ENCODE measurements at places on chromosomes 3 and 15.

GRCh38 chr3:186070996-186071395 is 37.9 kb downstream of the ETV5 start:
- no peak for DNase-seq

DNA sequence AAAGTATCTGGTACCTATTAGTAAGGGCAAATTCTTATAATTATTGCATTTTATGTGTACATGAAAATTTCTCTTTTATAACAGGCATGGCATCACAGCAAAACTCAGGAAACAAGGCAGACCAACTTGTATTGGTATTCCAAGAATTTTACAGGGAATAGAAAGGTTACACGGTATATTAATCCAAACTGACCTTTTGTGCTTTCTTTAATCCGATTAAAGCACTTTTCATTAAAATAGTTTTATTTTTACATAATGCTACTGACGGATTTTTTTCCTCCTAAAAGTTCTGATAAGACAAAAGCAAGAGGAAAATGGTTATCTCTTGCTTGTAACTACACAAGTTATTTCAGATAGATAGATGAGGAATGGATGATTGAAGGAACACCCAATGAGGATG is 137.0 kb upstream of the SLCO3A1 start:
- no peak for DNase-seq

- no peak for DNase-seq
Observed at GRCh38 chr15:89377024-89377841, 42.6 kb upstream of the POLG start.

DNA sequence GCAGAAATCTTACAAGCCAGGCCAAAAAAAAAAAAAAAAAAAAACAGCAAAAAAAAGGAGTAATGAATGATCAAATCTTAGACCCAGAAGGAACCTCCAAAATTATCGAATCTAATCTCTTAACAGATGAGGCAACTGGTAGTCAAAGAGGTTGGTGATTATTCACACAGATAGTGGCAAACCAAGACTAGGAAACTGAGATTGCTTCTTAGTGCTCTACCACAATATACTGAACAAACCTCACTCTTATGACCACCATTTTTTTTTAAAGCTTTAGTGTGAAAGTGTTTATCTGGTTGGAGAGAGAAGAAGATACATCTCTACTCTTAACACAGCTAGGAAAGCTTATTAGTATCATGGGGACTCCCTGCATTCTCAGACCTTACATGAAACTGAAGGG is 17.3 kb downstream of the ATOSA start:
- DNase-seq, result no peak

DNA sequence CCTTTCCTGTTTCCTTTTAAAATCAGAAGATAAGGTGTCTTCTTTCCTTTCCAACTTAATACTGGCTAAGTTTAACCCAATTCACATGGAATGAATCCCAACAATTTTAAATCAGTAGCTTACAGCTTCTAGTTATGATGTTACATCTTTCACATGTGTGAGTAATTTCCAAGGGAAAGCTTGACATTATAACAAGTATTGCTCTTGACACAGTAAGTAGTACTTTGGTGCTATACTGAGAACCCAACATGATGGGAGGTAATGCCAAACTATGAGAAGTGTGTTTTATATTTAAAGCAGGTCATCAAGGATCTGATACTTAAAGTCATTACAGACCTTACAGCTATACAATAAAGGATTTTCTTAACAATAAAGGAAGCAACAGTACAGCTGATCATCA is 29.1 kb downstream of the RABL3 start:
- no peak for DNase-seq

DNA sequence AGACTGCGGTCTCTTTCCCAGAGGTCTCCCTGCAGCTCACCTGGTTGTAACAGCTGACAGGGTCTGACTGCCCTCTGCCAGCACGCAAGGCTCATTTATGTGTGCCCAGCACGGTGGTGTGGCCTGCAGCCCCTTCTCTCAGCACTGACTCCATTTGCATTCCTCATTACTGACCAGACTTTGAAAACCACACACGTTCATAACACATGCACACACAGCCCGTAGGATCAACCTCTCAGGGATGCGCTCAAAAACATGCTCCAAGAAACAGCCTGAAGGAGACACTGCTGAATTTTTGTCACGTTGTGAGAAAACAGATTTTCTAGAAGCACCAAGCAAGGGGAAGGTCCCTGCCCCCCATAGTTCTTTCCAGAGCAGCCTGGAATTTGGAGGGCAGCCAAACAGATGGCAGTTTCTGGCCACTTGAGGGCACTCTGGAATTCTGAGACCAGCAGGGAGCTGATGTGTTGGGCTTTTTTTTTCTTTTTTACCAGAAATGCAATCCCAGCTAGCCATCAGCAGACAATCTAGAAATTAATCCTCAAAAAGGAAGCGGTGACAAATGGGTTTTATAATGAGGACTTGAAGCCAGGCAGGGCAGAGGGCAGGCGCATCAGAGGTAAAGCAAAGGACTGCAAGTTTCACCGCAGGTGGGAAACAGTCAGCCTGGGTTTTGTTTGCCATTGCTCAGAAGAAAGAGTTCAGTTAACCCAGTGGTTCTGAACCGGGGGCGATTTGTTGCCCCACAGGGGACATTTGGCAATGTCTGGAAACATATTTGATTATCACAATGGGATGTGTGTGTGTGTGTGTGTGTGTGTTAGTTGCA is 170.5 kb upstream of the PROK2 start:
- no peak for DNase-seq

DNA sequence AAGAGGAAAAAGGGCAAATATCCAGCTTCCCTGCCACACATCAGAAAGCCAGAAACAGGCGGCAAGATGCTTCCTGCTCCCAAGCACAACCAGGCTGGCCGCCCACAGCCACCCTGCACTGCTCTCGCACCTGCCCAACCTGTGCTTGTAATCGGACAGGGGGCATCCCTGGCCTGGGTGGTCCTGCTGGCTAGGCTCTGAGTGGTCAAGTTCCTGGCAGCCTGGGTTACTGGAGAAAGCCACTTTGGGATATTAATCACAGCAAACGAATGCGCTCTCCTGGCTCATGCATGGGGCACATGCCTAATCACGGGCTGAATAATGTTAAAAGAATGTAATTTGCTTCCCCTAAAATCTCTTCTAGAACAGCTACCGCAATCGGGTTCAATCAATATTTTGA is 442.4 kb downstream of the MCTP2 start:
- no peak for DNase-seq

DNA sequence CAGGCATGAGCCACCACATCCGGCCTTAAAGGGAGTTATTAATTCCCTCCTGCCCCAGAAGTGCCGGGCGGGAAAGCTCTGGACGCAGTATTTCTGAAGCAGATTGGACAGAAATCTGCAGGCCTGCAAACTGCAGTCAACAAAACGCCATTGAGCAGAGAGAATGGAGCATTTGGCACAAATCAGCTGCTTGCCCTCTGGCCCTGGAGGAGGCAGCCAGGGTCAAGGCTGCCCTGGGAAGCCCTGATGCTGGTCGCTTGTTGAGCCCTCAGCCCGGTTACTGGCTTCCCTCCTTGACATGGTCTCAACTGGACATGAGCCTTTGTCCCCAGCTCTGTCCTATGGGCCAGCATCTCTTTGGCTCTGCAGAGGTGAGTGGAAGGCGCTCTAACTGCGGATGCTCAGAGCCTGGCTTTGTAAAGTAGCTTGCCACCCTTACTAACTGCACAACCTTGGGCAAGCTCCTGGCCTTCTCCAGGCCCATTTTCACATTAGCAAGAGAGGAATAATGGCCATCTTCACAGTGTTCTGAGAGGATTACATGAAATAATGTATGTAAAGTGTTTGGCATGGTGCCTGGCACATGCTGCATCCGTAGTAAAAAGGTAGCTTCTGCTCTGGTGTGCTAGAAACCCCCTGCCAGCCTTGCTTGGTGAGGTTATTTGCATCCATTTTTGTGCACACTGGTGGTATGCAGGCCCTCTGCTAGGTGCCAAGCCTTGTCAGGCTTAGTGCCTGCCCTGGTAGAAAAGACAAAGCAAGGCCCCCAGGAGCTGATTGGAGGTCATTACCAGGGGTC is 4.1 kb downstream of the SEMA4B start:
- no peak for DNase-seq

DNA sequence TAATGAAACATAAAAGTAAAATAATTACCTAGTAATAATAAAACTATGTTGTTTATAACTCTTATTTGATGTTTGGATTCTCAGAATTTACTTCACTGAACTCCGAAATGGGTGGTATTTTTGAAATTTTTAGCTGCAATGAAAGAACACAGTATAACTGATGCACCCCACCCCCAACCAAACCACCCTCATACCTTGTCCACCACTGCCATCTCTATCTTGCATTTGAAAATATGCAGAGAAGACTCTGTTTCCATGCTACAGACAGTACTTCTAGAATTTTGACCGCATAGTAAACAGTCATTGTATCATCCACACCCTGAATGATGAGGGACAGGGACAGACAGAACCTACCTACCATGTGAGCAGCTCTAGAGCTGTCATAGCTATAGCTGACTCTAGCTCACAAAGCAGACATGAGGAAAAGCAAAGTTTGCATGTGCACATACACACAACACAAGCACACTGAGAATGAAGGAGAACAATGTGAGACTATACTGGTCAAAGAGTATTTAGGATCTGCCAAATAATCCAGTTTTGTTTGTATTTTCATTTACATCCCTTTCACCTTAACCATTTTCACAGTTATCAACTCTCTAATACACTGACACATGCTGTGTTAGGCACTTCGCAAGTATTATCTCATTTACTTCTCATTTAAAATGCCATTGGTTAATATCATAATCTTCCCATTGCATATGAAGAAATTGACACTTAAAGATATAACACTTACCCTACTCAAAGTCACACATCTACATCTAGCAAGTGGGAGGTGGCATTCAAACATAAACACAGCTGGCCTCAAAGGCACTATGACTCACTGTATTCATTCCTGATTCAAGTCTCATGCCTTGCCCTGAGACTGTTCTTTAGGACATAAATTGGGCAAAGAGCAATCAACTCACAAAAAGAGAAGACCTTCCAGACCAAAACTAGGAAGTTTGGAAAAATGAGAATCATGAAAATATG is 1014.7 kb upstream of the CFAP20DC start:
- no peak for DNase-seq

GRCh38 chr15:82914396-82914795 is 38.1 kb downstream of the HOMER2 start:
- DNase-seq, result no peak

Data from activated naive CD4-positive, alpha-beta T cell (primary cell).